ENCODE measurements at places on chromosomes 3 and 15. TPM values are rescaled to one million over a fixed set of nuclear protein-coding genes. Genes with fewer than 3 reads are reported as not detected.

The SPESP1 gene
- 0.57 TPM for total RNA-seq

The PP2D1 gene
- total RNA-seq, result not detected

The INO80 gene
- 22.2 TPM for total RNA-seq

The TRAT1 gene
- total RNA-seq, result 56.0 TPM

The CLDN1 gene
- not detected for total RNA-seq

The LMOD3 gene
- not detected for total RNA-seq

The PYGO1 gene
- total RNA-seq, result not detected

The SENP8 gene
- total RNA-seq, result 1.2 TPM

The PLA1A gene
- total RNA-seq, result 0.19 TPM

The LRRN1 gene
- total RNA-seq, result 1.4 TPM

The SCAMP5 gene
- total RNA-seq, result not detected

The TMEM108 gene
- not detected for total RNA-seq

The TAGLN3 gene
- not detected for total RNA-seq

The MYO5C gene
- total RNA-seq, result 1.6 TPM

The CELF6 gene
- 2.2 TPM for total RNA-seq

The CRABP1 gene
- total RNA-seq, result not detected

The AGTR1 gene
- total RNA-seq, result not detected

The PHLDB2 gene
- 5.1 TPM for total RNA-seq

The ROPN1B gene
- not detected for total RNA-seq

All from activated naive CD8-positive, alpha-beta T cell treated with anti-CD3 and anti-CD28 coated beads, Interleukin-2, amount 10 ng/mL, durations not matched to agents 7 days and 5 days (primary cell).